Stimulated activated CD4-positive, alpha-beta T cell treated with anti-CD3 and anti-CD28 coated beads, Interleukin-1b, Interleukin-23, amount 100 ng/mL, for 1 hour (primary cell): ENCODE measurements at places on chromosomes 7 and 10.

GRCh38 chr10:83574770-83575169 lies 564.5 kb upstream of the GHITM start:
- DNase-seq = no peak

GRCh38 chr7:131141443-131141967 lies 186.2 kb upstream of the MKLN1 start:
- DNase-seq = no peak

GRCh38 chr10:131424053-131424452 lies 112.5 kb upstream of the TCERG1L start:
- DNase-seq = no peak

- no peak for DNase-seq
These were observed 71.3 kb downstream of the PARD3 start for GRCh38 chr10:34743814-34744213.

DNA sequence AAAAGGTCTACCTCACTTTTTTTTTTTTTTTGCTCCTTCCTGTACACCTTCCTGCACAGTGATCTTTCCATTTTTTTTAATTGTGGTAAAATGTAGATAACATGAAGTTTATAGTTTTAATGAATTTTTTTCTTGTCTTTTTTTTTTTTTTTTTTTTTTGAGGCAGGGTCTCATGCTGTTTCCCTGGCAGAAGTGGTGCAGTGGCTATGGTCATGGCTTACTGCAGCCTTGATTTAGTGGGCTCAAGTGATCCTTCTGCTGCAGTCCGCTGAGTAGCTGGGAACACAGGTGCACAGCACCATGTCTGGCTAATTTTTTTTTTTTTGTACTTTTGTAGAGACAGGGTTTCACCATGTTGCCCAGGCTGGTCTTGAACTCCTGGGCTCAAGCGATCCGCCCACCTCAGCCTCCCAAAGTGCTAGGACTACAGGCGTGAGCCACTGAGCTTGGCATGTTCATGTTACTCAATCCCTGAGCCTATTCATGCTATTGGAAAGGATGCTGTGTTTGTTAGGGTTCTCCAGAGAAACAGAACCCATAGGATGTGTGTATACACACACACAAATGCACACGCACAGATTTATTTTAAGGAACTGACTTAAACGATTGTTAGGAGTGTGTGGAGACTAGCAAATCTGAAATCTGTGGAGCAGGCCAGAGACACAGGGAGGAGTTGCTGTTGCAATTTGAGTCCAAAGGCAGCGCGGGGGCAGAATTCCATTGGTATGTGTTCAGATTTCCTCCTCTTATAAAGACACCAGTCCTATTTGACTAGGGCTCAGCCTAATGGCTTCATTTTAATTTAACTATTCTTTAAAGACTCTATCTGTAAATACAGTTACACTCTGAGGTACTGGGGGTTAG lies 29.1 kb downstream of the GALNT11 start:
- no peak for DNase-seq

GRCh38 chr10:118002581-118002980 lies 44.2 kb downstream of the RAB11FIP2 start:
- no peak for DNase-seq

GRCh38 chr10:126430512-126430911 lies 42.2 kb upstream of the ADAM12 start:
- no peak for DNase-seq

- no peak for DNase-seq
These were observed 3.7 kb upstream of the NDST2 start for GRCh38 chr10:73814896-73815718.

DNA sequence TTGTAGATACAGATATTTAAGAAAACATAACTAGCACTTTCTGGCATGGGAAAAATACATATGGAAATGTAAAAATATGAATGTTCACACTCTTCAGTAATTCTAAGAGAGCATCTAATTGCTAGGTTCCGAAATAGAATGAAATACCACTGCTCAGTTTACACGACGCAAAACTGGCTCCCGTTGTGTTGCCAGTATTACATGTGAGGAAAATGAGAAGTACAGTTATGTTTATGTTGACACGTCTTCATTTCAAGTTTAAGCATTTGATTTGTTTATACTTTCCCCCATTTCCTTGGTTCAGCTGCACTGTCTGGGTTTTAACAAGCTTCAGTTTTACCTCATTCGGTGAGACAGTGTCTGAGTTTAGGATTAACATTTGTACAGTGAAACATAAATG lies 275.8 kb upstream of the SEMA3D start:
- DNase-seq = no peak

DNA sequence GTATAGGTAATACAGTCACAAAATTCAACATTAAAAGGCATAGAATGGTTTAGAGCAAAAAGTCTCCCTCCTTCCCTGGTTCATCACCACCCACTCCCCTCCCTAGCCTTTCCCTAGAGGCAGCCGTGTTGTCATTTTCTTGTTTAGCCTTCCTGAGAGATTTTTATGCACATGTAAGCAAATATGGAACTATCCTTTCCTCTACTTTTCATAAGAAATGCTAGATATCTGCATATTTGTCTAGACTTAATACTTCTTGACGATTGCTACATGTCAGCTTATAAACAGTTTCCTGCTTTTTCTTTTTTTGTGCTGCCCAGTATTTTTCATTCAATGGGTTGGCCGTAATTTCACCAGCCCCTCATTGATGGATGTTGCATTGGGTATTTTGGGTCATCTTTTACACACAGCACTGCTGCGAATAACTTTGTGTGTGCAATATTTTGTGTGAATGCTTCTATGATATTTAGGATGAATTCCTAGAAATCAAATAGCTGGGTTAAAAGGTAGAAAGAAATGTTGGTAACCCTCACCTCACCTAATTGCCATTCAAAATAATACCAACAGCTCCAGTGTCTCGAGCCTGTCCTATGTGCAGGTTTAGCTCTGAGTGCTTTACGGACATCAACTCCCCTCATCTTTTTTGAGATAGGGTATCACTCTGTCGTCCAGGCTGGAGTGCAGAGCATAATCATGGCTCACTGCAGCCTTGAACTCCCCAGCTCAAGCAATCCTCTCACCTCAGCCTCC lies 6.9 kb downstream of the IRF5 start:
- DNase-seq = no peak

DNA sequence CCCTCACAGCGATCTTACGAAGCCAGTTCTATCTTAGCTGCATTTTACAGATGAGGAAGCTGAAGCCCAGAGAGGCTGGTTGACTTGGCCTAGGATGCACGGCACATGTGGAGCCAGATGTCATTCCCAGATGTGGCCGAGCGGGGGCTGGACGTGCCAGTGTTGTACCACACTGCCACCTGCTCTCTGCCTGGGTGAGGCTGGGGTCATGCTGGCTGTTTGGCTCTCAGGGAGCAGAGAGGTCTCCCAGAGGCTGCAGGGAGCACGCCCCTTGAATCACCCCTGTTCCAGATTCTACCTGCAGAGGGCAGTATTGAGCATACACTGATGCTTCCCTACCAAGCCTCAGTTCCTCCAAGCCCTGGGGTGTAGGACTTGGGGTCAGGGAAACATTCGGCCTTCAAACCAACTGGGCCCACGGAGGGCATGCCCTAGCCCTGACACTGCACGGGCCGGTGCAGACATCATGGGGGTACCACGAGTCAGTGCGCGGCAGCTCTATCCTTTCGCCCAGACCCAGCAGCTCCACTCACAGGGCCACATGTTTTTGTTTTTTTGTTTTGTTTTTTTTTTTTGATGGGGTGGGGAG lies 3.8 kb upstream of the GTF2IRD1 start:
- DNase-seq = peak; percentile 51

DNA sequence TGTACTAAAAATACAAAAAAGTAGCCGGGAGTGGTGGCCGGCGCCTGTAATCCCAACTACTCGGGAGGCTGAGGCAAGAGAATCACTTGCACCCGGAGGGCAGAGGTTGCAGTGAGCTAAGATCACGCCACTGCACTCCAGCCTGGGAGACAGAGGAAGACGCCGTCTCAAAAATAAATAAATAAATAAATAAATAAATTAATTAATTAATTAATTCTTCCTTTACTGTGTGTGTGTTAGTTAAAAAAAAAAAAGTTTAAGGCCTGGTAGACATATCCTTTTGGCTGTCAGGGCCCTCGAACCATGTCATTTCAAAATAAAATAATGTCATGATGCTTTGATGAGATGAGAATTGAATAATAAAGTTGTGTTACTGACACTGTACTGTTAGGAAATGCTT lies 81.3 kb downstream of the ZNF467 start:
- DNase-seq = no peak

DNA sequence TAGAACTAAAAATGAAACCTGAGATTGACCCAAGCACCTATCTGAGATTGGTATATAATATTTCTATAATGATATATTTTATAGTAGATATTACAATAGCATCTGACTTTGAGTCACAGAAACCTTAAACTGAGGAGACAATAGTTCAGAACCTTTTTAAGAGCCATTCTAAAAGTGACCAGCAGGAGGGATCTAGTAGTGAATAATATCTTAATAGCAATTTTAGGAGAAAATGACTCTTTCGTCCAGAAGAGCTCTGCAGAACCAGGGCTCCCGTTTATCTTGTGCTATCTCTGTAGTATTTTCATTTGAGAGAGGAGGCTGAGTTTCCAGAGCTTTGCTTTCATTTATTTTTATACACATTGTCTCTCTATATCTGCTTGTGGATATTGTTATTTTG lies 68.1 kb downstream of the PODXL start:
- DNase-seq = no peak

DNA sequence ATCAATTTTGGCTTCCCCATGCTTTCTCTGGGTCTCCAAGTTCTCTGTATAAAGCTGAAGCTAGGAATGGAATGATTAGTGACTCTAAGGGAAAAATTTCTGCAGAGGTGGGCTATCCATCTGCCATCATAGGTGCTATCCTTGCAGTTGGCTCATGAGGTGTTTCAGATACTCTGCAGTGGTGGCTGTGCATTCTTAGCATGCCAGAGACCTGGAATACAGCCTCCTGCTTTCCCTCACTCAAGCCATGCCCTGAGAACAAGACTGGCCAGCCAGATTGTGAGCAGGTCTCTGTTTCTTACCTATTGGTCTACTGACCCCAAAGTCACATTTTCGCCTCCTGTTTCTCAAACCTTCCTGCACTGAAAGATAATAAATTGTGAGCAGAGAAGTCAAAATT lies 719.6 kb downstream of the CCSER2 start:
- no peak for DNase-seq

DNA sequence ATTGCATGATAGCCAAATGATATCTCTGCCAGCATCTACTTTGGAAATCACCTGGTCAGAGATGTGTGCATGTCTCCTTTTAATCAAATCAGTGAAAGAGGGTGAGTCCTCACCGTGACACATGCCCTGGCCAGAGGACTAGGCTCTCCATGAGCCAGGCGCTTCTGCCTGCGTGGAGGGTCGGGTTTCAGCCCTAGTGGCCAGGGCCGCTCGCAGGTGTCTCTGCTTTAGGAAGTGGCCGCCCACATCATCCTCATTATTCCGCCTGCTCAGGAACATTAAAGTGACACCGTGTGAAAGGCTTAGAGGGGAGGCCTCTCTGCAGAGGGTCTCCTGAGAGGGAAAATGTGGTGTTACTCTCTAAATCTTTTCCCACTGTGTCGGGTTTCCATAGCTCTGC lies 173.6 kb upstream of the PRKCQ start:
- DNase-seq = no peak

DNA sequence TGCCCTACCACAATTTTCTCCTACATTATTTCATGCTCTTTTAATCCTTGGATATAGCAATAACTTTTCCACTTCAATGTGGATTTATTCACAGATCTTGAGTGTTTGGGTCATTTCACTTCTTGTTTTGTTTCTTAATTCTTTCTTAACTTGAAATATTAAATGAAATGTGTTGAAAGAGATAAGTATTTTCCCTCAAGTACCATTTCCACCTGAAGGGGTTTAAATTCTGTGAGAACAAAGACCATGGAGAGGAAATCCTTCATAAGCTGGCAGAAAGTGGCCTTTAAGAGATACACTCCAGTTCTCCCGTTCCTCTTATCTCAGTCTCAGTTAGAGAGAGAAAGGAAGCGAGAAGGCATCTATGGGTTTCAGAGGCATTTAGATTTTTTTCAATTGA lies 14.1 kb upstream of the DLD start:
- DNase-seq = no peak

- DNase-seq = no peak
These were observed 30.1 kb downstream of the RAB18 start for GRCh38 chr10:27534161-27534700.

DNA sequence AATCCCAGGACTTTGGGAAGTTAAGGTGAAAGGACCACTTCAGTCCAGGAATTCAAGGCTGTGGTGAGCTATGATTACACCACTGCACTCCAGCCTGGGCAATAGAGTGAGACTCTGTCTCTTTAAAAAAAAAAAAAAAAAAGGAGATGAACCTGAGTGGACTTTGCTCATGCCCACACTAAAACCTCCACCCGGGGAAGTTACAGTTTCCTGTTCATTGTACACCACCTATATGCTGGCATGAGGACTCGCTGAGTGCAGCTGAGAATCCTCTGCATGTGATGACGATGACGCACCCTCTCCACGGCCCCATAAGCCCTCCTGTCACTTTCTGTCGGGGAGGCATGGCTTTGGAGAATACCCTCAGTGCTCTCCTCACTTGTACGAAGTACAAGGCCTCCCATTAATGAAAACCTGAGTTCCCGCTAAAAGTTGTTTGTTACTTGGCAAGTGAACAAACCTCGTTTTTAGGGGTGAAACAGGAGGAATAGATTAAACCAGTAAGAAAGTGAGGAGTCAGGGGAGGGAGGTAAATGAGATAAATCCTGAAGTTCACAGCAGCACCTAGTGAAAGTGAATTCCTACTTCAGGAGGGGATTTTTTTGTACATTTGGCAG lies 15.9 kb downstream of the TMEM176B start:
- no peak for DNase-seq

DNA sequence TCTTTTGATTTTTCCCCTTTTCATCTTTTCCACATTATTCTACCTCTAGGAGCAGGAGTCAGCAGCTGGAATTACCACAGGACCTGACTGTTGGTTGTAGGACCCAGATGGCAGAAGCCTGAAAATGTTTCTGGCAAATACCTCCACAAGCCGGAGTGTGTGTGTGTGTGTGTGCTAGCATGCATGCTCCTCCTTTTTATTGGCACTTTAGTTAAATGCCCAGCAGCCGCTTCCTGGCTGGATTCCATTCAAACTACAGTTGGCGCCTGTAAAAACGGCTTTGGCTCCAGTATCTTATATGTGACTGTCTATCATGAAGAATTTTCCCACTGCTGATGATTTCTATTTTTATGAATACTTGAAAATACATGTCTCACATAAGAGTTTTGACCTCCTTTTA lies 319.7 kb upstream of the SP4 start:
- no peak for DNase-seq

DNA sequence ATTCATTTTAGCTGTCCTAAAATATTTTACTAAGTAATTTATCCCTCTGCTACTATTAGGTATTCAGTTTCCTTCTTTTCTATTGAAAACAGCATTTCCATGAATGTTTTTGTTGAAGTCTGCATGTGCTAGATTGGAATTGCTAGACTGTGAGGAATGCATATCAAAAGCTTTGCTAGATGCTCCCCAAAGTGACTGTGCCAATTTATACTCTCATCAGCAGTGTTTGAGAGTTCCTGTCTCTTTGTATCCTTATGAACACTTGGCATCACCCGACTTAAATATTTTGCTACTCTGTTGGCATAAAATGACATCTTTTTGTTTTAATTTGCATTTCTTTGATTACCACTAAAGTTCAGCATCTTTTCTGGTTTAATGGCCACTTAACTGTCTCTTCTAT lies 45.0 kb upstream of the PRR15 start:
- DNase-seq = no peak

GRCh38 chr7:102927312-102927933 lies 14.6 kb downstream of the LRRC17 start:
- DNase-seq = no peak
